Cortex of kidney (tissue), 1 donor: ENCODE measurements at places on chromosomes 7 and 10.

DNA sequence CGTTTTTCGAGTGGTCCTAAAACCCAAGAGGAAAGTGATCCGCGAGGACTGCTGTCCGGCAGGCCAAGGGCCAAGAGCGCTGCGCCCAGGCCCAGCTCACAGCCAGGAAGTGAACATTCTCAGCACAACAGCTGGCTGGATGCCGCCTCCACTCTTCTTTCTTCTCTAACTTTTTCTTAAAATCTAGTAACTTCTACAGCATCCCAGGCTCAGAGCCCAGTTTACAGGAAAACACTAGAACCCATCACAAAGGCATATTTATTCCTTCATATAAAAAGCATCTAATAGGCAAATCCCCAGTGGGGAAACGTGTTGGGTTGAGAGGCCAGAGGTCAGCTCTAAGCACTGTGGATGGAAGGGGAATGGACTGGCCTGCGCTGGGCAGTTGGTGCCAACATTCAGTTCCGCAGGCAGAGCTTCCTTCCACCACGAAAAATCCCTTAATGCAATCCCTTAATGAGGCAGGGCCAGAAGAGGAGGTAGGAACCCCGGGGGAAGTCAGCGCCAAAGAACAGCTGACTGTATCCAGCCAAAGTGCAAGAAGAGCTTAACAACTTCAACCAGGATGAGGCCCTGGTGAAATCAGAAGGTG is 74.8 kb downstream of the ZRANB1 start:
- no peak for DNase-seq

GRCh38 chr10:58704671-58705141 is 192.0 kb downstream of the BICC1 start:
- DNase-seq = no peak

GRCh38 chr10:31657434-31657872 is 271.2 kb downstream of the ARHGAP12 start:
- no peak for DNase-seq

DNA sequence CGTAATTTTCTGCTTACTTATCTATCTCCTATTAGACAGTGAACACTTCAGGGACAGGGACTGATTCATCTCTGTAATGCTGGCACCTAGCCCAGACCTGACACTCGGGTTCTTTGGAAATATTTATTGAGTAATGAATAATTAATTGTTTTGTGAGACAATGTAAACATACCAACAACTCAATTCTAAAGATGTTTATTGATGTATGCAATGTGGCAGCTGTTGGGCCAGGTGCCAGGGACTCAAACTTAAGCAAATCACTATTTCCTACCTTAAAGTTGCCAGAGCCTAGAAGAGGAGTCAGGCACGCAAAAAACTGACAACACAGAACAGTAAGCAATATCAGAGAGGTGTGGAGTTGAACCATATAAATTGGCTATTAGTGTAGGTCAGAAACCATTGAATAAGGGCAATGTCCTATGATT is 63.6 kb upstream of the BMPER start:
- DNase-seq = no peak

DNA sequence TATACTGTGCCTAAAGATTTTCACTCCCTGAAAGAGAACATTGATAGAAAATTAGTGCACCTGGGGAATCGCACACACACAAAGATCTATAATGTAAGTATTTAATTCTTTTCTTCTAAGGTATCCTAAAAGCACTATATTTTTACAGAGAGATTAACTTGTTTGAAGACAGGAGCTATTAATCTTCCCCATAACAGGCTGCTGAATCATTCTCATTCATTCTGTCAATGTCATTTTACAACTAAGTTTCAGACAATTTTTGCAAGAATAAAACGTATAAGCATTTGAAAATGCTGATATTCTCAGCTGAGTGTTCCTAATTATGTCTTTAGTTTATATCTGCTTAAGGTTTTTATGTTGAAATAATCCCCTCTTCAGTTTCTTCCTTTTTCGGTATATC is 776.7 kb downstream of the NXPH1 start:
- DNase-seq = no peak

DNA sequence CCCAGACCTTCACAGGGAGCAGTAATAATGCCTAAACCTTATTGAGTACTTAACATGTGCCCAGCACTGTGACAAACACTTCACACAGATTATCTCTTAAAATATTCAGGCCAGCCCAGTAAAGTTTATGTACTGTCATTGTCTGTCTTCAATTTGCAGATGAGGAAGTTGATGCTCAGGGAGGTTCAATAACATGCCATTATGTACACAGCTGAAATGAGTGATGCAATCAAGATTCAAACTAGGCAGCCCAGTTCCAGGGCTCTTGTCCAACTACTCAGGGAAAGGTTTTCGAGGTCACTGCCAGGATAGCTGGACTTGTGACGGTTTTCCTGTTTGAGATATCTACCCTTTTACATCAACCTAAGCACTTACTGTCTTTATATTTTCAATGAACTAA is 56.1 kb downstream of the AUTS2 start:
- no peak for DNase-seq

DNA sequence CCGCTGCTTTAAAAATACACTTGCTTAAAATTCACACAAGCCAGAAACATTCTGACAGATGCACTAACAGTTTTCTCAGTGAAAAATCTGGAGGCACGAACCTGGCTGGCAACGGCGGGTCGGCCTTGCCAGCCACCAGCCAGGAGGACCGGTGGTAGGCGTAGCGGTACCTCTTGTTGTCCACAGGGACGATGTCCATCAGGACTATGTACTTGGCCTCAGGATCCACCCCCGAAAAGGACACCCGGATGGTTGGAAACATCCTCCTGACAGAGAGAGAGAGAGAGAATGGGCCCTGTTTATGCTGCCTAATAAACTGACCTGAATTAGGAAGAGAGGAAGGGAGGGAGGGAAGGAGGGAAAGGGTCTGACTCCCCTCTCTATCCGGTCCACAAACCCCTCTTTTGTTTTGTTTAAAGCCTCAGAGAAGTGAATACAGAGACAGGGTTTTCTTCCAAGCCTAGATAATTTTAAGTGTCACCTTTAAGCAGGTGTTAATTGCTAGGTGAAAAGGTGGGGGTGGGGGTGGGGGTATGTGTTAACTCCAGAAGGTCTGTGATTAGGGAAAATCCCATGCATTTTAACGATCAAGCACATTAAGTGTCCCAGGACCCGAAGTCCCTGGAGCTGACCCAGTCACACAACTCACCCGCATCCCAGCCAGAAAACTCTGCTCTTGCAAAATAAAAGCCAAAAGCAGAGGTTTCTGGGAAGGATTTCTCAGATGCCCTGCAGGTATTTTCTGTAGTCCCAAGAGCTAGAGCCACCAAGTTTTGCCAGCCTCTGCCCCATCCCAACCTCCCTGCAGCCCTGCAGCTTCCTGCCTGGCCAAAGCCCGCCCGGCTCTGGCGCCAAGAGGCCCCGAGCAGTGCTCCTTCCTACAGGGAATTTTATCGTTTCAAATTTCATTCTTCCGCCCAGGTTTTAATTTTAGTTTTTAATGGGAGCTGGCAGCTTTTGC is 5.0 kb downstream of the TBX20 start:
- no peak for DNase-seq

DNA sequence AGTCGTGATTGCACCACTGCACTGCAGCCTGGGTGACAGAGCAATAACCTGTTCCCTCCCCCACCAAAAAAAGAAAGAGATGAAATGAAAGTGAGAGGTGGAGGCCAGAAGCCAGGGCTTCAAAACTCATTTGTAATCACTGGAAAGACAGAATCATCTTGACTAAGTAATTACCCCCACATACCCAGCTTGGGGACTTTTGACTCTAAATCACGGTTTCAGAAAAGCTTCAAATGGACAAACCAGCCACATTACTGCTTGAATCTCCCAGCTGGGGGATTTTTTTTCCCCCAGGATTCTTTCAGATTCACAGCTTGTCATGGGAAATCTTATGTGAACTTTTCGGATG is 361.0 kb downstream of the FRMD4A start:
- DNase-seq = no peak

- DNase-seq = no peak
Measured at GRCh38 chr7:77913977-77914607, 115.5 kb downstream of the PHTF2 start.

- no peak for DNase-seq
Measured at GRCh38 chr7:4724648-4725013, 42.5 kb downstream of the FOXK1 start.

- DNase-seq = no peak
Measured at GRCh38 chr10:110411047-110411410, 86.7 kb upstream of the DUSP5 start.

- DNase-seq = no peak
Measured at GRCh38 chr10:35129185-35129674, 2.6 kb downstream of the CREM start.

GRCh38 chr10:86401588-86402282 is 35.1 kb upstream of the GRID1 start:
- no peak for DNase-seq
